Glutamatergic neuron (in vitro differentiated cells): ENCODE measurements at places on chromosomes 2 and 18. TPM values are rescaled to one million over a fixed set of nuclear protein-coding genes. Genes with fewer than 3 reads are reported as not detected.

DNA sequence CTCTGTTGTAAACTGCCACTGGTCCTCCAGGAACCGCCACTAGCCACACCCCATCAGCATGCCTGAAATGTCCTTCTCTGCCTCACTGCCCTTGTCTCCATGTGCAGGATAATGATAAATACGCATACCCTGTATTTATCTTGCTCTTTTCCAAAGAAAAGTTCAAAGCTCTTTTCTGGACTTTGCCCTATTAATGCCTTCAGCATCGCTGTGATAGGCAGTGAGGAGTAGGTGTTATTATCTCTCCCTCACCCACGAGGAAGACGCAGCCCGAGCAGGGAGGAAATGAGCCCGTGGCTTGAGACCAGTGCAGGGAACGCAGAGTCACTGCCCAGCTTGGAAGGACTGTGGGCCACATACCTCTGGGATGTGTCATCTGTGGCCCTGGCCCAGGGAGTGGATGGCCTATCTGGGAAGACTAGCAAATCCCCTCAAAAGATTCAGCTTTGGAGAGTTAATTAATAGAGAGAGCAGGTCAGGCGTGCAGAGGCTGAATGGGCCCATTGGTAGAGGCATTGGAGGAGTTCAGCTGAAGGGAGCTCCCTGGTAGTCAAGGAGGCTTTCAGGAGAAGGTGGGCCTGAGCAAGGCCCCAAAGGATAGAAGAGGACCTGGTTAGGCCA lies 39.5 kb upstream of the MCFD2 start:
- DNase-seq = no peak

DNA sequence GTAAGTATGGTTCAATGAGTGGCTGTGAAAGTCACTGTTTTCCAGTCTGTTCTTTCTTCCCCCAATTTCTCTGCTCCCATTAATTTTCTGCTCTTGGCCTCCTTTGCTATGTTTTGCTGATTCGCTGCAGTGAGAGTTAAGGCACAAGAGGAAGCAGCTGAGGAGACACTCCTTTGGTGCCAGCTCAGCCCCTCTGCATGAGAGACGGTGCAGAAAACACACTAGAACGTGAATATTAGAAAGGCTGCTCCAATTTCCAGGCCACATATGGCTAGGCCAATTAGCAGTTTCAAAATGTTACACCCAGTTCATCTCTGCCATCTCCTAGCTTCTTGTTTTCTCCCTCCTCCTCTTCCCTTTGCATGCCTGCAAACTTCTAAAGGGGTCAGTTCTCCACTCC lies 38.9 kb downstream of the AKAIN1 start:
- DNase-seq = no peak

DNA sequence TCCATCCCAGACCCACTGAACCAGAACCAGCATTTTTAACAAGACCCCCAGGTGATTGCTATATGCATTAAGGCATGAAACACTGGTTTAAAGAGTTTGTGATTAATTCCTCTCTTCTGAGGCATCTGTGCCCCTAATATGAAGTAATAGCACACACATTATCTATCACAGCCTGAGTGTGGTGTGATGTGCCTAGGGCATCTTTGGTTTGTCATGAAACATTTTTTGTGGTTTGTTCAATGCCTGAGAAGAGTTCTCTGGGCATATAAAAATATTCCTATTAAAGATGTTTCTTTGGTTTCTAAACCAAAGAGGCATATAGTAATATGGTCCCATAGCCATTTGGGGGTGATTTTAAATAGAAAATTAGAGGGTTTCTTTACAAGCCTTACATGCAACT lies 221.7 kb upstream of the SPOPL start:
- no peak for DNase-seq

DNA sequence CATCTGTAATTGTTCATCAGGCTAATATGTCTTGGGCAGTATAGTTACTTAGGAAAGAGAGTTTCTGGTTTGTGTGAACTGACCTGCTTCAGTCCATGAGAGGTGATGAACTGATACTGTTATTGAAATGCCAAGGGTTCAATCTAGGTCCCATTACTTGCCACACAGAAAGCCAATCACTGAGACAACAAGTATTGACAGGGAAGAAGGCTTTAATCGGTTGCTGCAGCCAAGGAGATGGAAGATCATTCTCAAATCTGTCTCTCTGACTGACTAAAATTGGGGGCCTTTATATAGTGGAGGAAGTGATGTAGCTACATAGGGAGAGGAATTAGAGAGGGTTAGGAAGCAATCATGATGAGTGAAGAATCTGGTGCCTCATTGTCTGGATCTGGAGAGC lies 19.9 kb upstream of the FAM98A start:
- no peak for DNase-seq

DNA sequence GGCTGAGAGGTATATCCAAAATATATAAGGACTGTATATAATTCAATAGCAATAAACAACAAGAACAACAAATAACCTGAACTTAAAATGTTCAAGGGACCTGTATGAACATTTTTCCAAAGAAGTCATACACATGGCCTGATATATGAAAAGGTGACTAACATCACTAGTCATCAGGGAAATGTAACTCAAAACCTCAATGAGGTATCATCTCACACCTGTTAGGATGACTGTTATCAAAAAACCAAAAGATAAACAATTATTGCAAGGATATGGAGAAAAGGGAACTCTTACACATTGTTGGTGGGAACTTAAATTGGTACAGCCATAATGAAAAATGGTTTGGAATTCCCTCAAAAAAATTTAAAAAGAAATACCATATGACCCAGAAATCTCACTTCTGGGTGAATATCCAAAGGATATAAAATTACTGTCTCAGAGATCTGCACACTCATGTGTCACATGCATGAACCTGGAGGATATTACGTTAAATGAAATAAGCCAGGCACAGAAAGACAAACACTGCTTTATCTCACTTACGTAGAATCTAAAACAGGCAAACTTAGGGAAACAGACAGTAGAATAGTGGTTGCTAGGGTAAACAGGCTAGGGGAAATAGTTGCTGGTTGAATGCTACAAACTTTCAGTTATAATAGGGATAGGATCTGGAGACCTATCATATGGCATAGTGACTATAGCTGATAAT lies 334.5 kb upstream of the MMADHC start:
- DNase-seq = no peak

Gene SERPINB12
- total RNA-seq = not detected

DNA sequence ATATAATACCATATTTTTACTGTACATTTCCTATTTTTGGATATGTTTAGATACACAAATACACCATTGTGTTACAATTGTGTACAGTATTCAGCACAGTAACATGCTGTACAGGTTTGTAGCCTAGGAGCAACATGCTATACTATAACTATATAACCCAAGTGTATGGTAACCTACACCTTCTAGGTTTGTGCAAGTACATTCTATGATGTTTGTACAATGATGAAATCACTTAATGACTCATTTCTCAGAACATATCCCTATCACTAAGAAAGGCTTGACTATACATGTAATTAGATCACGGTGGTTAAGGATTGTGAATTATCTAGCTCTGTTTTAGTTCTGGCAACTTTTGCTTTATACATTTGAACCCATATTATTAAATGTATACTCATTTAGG lies 31.3 kb downstream of the NPHP1 start:
- DNase-seq = no peak

DNA sequence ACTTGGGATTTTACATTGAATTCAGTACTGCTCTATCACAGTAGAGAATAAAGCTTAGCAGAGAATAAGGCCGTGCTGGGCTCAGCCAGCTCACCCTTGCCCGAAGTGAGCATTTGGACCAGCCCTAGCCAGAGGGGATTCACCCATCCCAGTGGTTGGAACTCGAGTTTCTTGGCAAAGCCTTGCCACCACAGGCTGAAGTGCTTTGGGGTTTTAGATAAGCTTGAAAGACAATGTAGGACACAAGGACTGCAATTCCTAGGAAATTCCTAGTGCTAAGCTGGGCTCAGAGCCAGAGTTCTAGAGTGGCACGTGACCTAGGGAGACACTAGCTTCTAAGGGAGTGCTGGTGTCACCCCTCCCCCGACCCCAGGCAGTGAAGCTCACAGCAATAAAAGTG lies 28.0 kb downstream of the SERPINB11 start:
- DNase-seq = no peak

DNA sequence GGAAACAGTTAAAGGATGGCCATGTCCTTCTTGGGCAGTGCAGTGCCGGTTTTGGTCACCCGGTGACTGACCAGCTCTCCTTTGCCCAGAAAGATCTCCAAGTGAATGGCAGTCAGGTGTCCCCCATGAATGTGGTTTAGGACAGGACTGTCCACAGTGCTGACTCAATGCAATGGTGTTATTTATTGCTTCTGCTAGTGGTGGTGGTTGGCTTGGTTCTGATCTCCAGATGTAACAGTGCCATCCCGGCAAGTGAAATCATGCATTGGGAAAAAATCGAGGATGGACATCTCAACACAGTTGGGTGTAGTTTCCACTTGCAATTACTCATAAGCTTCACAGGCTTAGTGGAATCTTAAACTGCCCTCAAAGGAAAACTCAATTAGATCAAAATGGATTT lies 81.9 kb downstream of the TGOLN2 start:
- DNase-seq = no peak

DNA sequence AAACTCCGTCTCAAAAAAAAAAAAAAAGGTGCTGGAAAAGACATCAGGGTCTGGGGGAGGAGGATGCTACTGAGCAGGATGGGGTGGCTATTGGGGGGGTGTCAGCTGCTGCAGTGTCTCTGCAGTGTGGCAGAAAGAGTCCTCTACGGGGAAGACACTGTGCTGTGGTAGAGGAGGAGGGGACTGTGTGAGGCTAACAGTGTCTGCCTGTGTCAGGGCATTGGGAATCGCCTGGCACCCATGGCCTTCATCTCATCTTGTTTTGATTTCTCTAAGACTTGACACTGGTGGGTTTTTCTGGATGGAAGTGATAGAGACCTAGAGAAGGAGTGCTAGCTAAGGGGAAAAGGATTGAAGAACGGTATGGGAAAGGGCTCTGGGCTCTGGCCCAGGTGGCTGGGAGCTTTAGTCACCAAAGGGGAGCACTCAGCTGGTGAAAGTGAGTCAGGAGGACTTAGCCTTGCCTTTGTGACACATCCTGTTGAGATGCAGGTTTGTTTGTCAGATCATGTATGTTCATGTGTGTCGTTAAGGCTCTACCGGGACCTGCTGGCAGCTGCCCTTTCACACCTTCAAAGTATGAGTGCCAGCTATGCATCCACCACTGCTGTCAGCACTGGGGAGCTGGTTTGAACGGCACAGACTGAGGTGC lies 58.0 kb downstream of the FARP2 start:
- no peak for DNase-seq

Gene PROKR1
- 0.83 TPM for total RNA-seq
